ENCODE measurements at places on chromosomes 6 and 20.

GRCh38 chr6:140437619-140438345 lies 1063.3 kb upstream of the CITED2 start:
- DNase-seq, result no peak

DNA sequence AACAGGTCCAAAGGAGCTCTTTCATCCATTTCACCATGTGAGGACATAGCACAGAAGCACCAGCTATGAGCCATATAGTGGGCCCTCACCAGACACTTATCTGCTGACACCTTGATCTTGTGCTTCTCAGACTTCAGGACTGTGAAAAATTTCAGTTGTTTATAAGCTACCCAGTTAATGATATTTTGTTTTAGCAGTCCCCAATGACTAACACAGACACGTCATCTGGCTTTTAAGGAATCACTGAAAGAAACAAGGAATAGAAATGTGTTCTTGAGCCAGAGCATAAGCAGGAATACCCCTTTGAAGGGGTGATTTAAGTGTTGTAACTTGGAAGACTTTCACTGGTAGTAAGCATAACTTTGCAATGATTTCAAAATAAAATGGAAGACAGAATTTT lies 214.7 kb upstream of the PTCHD4 start:
- DNase-seq, result no peak

DNA sequence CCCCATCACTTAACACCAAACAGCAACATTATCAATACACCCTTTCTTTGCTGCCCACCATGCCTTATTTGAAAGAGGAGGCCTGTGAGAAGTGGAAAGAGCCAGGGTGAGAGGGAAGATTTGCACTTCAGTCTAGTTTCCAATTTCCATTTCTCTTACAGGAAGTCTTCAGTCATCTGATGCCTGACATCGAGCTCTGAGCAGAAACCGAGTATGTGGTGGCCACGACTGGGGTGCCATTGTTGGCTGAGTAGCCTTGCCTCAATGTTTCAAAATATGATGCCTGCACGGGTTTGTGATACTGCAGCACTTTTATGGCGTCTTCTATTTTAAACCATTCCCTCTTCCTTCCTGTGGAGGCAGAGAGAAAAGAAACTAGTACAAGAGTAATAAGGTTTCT lies 39.8 kb upstream of the SMIM29 start:
- DNase-seq, result no peak

- DNase-seq, result no peak
These were observed at the start of gene PCK1 for GRCh38 chr20:57560554-57561355. TSS of gene PCK1 (plus strand) at chr20:57561110. CDS start at chr20:57561412, 302 bp downstream.

GRCh38 chr6:50935442-50935841 lies 116.8 kb downstream of the TFAP2B start:
- DNase-seq, result no peak

GRCh38 chr6:73560853-73561407 lies 40.1 kb upstream of the EEF1A1 start:
- DNase-seq, result no peak

DNA sequence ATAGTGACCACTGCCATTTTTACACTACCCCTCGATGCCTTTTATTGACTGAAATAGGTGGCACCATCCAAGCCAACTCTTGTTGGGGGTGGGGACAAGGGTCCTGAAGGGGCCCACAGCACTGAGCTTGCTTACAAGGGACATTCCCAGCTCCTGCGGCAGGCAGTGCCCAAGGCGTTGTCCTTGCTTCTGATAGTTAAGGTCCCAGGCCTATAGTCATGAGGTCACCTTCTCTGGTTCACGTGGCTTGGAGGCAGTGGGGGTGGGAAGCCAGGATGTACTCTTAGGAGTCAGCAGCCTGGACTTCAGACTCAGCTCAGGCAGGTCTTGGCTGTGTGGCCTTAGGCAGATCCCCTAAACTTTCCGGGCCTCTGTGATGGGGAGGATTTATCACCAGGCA lies 48.6 kb downstream of the TOX2 start:
- DNase-seq, result no peak

- DNase-seq, result no peak
These were observed 186.7 kb downstream of the TFAP2C start for GRCh38 chr20:56815796-56816195.

- no peak for DNase-seq
These were observed 593 bp downstream of the DNMT3B start for GRCh38 chr20:32762754-32763201.

DNA sequence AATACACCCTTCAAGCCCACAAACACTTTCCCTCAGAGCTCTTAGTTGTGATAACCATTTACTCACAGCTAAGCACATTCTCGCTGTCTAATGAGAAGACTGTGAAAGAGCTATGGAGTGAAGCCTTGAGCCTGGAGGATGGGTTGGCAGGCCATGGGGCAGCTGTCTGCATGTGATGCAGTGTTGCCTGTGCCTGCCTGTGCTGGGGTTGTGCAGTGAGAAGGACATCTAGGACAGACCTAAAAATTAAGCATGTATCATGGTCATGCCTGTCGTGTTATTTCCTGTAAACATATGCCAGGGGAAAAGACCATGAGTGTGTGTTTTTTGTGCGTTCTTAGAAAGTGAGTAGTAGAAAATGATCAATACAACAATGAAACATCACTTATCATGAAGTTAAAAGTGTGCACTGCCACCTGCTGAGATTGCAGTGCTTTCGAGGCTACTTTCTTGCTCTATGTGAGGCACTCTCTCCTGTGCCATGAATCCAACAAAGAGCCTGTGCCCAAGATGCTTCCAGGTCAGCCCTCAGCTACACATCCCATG lies 8.1 kb upstream of the ZC3H12D start:
- DNase-seq, result no peak

DNA sequence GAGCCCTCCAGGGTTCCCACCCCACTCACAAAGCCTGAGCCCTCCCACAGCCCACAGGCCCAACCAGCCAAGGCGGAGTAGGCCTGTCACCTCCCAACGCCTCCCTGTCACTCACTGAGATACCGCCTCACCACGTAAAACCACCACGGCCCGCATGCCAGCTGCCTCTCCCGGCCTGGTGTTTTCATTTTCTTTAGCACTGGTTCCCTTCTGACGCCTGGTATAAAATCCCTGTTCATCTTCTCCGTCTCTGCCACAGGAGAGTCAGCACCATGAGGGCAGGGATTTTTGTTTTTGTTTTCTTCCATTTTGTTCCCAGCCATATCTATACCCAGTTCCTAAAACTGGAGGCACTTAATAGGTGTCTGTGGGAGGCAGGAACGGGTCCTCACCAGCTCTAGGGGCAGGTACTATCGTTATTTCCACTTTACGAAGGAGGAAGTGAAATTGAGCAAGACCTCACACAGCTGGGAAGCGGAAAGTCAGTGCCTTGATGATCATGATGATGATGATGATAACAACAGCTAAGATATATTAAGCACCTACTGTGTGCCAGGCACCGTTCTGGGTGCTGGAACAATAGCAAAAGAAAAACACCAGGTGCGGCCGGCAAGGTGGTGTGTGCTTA lies 58.6 kb downstream of the SNAI1 start:
- no peak for DNase-seq

DNA sequence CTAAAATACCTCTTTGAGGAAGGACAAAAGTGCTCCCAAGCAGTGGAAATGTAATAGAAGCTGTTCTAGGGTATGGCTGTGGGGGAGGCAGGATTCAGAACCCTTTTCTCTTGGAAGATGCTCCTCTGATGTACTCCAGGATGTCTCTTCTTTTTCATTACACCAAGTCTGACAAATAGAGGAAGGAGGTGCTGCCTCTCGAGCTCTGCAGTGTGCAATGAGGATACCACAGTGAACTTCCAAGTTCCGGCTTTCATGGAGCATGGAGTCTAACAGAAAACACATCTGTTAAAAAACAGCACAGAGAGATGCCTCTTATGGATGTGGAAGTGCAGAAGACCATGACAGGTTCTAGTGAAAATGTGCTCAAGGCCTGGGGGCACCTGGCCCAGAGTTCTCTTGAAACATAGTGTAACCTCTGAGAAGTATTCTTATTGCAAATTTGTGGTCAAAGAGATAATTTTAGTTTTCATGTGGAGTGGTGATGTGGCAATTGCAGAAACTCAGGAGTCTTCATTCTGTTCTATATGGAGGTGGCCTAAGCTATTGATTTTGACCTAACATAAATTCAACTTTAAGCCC lies 362.0 kb upstream of the CITED2 start:
- no peak for DNase-seq
